ENCODE measurements at places on chromosomes 6 and 20.

DNA sequence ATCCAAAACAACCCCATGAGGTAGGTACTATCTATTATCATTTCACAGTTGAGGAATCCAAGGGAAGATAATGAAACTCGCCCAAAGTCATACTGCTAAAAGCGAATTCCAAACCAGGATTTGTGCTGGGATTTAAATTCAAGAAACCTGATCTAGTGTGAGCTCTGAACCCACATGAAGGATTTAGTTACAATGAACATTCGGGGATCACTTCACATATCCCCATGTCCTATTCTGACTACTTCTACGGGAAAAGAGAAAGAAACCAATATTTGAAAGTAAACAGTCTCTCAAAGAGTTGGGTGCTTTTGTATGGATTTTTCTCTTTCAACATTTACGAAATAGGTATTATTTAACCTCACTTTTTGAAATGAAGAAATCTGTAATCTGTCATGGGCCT, 12.9 kb downstream of the RANBP9 start:
- DNase-seq: no peak

DNA sequence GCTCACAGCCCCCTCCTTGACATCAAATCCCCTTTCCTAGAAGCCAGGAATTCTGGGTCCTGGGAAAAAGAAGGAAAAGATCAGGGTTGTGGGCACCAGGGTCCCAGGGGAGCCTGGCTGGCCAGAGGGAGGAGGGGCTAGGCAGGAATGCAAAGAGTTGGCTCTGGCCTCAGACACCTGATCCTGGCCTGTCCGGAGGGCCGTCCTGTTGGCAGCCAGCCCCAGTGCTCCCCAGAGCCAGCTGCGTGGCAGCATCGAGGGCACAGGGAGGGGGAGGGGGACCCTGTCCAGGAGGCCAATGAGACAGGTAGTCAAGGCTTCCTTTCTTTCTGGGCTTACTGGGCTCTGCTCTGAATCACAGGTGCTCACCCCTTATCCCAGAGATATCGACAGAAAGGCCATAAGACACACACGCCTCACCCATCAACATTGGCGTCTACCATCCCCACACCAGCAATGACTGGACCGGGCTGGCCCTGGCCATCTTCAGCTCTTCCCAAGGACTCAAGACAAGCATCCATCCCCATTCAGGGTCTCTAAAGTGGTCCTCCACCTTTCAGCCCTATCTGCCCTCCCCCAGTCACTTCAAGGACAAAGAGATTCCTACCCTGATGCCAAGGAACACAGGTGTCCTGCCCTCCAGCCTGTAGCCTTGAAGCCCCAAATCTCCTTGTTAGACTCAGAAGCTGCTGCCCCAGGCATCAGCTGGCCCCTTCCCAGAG, 723 bp downstream of the COL11A2 start:
- no peak for DNase-seq

DNA sequence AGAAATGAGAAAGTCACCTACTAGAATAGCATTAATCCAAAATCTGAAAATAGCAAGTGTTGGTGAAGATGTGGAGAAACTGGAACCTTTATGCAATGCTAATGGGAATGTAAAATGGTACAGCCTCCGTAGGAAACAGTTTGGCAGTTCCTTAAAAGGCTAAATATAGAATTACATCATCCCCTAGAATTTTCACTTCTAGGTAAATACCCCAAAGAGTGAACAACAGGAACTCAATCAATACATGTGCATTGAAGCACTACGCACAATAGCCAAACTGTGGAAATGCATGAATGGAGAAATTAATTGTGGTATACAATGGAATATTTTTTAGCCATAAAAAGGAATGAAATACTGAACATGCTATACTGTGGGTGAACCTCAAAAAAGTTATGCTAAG, 982.0 kb upstream of the FLRT3 start:
- DNase-seq: no peak

DNA sequence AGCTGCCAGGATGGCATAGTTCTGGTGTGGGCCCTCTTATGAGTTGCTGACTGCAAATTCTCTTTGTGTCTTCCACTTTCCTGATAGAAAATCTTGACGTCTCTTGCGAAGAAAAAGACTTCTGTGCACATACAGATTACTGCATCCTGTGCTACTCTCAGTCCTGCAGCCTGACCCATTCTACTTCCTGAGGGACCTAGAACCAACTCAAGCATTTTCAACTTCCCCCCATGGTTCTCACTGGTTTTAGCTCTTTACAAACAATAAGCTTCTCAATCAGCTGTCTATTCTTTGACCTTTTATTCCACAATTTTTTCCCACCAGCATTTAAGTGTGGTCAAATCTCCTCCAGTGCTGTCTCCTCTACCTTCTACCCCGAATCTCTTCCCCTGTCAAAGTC, 13.4 kb upstream of the KLHL32 start:
- DNase-seq: no peak

DNA sequence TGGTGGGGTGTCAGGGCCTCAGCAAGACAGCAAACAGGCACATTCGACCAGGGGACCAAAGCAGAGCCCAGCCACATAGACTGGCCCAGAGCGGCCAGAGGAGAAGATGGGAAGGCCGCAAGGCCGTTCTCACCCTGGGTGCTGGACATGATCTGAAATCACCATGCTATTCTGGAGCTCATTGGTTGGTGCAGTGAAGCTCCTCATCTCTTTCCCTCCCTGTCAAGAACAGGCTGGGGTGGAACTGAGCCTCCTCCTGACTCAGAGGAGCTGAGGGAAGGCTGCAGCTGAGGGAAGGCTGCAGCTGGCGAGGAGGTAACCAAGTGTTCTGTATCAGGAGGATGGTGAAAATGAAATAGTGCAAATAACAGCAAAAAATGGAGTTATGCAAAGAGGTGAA, 80.0 kb downstream of the AKAP7 start:
- DNase-seq: no peak

Data from endothelial cell (in vitro differentiated cells).